Pancreas (tissue), 10 donors: ENCODE measurements at places on chromosomes 6 and 20.

DNA sequence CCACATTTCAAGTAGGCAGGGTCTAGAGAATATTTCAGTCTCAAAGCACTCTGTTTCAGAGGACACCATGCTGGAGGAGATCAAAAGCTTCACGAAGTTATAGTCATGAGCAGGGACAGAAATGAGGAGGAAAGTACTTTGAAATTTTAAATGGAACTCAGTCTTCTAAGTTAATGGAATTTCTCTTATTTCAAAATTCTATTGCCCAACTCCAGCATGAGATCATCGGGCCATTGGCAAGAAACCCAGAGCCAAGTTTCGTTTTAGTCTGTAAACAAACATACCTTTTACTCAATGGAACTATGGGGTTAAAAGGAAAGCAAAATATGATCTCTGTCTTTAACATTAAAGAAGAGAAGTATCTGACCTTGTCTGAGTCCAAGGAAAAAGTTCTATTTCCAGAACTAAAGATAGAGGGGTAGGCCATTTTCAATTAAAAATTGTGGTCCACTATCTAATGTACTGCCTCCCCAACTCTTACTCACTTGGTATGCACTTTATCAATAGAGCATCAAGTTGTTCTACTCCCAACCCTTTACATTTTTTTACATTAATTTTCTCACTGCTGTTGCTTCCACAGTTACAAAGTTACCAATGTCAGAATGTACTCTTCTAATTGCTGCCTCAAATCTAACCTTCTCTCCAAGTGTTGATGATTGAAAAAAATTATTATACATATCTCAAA lies 235.3 kb upstream of the NRSN1 start:
- no peak for DNase-seq

DNA sequence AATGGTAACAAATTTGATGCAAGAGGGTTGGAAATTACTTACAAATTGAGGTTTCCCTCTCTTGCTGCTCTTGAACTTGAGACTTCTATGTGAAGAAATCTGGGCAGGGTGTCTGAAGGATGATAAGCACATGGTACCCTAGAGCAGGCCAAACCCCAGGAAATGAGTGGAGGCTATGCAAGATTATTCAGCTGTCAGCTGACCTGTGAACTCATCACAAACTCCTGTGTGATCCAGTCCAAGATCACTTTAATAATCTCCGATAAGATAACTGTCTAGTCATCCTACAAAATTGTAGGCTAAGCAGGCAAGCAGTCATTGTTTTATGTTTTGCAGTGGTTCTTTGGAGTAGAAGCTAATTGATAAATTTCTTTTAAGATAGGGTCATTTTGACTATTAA lies 213.1 kb downstream of the BTBD3 start:
- no peak for DNase-seq

- DNase-seq: no peak
Measured at GRCh38 chr20:59020938-59021551, 1.8 kb downstream of the TUBB1 start.

DNA sequence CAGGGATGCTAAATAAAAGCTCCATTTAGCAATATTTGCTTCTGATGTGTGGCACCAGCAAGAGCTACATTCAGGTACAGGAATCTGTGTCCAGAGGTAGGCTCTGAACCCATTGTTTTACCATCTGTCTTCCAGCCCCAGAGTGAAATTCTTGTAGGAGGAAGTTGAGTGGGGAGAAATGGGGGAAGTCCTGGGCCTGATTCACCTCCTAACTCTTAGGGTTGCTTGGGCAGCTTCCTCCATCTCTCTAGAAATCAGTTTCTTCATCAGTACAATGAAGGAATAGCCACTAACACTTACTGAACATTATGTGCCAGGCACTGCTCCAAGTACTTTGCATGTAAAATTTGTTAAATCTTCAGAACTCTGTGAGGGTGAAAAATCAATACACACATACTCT lies 35.1 kb upstream of the TSPYL1 start:
- no peak for DNase-seq

DNA sequence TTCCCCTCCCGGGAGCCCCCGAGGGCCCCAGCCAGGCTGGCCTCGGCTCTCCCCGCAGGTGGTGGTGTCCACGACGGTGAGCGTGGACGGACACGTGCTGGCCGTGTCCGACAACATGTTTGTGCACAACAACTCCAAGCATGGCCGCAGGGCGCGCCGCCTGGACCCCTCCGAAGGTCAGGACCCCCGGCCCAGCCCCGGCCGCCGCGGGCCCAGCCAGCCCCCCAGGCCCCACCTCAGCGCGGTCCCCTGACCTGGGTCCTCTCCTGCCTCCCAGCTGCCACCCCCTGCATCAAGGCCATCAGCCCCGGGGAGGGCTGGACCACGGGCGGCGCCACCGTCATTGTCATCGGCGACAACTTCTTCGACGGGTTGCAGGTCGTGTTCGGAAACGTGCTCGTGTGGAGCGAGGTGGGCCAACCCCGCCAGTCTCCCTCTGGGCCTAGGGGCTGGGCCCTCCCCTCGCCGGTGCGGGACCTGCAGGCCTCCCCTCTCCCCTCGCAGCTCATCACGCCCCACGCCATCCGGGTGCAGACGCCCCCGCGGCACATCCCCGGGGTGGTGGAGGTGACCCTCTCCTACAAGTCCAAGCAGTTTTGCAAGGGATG lies 51.0 kb downstream of the CPXM1 start:
- DNase-seq: no peak
